ENCODE measurements at places on chromosomes 16 and 17.

GRCh38 chr16:50838885-50839284, 97.0 kb downstream of the CYLD start:
- DNase-seq, result no peak

DNA sequence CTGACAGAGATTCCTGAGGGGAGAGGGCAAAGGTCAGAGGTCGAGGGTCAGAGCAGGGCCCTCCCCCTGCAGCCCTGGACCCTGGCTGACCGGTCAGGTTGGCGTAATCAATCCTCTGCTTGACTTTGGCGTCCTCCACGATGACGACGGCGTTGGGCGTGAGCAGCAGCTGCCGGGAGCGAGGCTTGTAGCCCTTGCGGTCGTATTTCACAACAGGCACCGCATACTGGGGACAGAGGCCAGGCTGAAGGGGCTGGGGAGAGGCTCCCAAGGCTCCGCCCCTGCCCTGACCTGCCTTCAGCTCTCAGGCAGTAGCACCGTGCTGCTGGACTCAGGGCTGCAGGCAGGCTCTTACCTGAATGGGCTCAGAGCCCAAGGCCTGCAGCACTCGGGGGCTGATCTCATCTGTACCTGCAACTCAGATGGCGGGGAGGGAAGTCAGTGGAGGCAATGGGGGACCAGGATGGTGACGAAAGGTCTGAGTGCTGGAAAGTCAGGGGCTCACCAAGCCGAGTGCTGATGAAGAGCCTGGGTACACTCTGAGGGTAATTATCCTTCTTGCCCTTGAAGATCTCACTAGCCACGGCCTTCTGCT, 12.0 kb upstream of the CRK start:
- no peak for DNase-seq

DNA sequence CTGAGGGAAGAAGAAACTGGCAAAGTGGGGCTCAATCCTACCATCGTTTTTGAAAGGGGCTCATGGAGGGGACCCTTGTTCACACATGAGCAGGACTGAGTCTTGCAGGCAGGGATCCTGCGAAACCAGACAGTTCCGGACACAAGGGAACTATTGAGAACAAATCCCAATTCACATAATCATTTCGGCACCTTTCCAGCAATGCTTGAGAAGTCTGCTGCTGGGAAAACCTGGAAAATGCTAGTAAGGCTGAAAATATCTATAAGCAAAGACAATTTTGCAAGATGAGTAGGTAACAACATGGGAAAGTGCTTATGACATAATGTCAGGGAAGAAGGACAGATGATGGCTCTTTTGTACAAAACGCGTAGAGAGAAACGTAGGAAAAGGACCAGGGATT, 52.1 kb upstream of the BPTF start:
- DNase-seq, result no peak

DNA sequence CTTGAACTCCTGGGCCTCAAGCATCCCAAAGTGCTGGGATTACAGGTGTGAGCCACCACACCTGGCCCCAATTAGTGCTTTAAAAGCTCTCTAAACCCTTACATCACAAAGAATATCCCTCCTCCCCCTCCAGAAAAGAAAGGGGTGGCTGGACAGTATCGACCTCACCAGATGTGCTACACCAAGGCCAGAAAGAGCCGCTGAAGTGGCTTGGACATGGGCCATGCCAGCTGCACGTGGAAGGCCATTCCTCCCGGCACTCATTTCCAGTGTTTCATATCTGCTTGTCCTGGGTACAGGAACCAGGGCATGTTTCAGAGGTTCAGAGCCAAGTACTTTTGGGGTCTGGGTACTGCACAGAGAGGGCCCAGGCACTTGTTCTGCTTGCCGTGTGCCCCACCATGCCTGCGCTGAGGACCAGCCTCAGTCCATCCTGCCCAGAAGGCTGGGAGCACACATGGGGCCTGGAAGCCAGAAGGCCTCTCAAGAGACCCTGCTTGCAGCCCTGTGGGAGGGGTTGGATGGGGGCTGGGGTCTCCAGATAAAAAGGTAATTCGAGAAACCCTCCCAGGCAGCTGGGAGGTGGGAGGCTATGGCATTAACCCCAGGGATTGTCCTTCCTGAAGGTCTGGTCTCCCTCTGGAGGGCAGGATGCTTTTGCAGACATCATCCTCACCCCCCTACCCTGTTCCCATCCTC, 3.5 kb upstream of the SRRM2 start:
- DNase-seq, result no peak

- DNase-seq, result no peak
These were observed 415.7 kb upstream of the RBFOX1 start for GRCh38 chr16:6916946-6917345.

- DNase-seq, result no peak
These were observed 98.7 kb upstream of the SDK2 start for GRCh38 chr17:73742948-73743381.

GRCh38 chr16:55875273-55875672, at the start of gene CES5A:
Gene CES5A, minus strand, starts transcription at chr16:55875373. Its CDS starts 152 bp downstream, at chr16:55875221.
- DNase-seq, result no peak

- no peak for DNase-seq
These were observed 215.9 kb downstream of the CPPED1 start for GRCh38 chr16:12587646-12588277.

- no peak for DNase-seq
These were observed 679.4 kb downstream of the TOX3 start for GRCh38 chr16:51867386-51868065.

DNA sequence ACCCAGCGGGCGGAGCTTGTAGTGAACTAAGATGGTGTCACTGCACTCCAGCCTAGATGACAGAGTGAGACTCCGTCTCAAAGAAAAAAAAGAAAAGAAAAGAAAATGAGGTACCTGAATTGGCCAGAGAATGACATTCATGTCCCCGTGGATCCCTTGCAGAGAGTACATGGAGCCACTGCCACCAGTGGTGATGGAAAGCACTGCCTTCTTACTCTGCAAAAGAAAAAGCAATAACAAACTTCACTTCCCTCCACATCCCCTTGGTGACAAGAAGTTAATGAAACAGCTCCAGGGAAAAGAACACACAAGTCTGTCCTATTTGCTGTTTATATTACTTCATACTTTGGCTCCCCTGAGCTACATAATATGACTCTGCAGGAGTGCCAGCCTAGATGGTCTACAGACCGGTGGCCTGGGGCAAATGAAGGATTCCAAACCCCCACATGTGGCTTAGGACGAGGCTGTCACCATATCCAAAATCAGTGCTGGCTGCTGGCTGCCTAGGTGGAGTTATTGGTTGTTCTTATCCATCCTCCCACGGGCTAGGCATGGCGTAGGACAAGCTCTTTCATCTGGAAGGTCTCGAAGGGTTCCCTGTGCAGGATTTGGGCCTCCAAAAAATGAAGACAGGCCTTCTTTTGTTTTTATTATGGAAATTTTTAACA, 13.3 kb downstream of the NQO1 start:
- DNase-seq, result no peak

DNA sequence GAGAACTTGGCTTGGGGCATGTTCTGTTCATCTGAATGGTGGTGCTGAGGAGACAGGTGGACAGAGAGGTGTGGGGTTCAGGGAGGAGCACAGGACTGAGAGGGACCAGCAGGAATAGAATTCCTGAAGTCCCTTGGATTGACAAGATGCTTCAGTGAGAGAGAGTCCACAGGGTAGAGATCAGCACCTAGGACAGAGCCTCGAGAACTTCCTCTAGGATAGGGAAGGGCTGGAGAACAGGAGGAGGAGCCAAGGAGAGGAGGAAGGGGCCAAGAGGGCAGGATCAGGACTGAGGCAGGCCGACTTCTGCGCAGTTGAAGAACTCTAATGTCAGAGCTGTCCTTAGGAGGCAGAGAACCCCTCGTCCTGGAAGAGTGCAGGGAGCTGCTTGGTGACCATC, 138.4 kb downstream of the PRKCB start:
- no peak for DNase-seq

- no peak for DNase-seq
These were observed 12.8 kb upstream of the AKAP1 start for GRCh38 chr17:57071991-57072944.

DNA sequence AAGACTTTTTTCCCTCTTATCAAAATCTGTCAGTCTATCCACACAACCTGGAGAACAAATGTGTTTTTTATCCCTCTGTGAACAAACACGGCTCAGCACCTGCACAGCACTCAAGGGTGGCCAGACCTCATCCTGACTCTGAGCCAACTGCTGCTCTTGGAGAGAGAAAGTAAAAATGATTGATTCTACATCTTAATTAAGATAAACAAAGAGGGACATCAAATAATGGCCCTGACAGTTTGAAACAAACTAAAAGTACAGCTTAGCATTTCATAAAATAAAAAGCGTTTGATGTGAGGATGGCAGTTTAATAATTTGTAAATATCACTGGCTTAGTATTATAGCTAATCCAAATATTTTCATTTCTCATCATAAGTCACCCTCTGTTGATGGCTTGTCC, 106.2 kb downstream of the SNX11 start:
- DNase-seq, result no peak

DNA sequence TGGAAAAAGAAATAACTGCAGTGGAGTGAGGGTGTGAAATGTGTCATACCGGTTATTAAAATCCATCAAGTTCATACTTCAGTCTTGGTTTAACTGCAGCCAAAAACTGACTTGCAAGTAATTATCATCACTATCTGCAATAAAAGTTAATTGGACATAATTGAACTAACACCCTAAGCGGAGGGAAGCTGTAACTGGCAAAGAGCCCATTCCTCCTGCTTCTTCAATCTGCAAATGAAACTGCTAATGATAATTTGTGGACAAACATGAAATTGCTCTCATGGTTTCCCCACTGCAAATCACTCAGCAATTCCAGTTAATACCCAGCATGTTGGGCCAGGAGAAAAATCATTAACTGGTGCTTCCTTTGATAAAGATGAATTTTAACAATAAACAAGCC, 46.5 kb downstream of the FAM222B start:
- no peak for DNase-seq

DNA sequence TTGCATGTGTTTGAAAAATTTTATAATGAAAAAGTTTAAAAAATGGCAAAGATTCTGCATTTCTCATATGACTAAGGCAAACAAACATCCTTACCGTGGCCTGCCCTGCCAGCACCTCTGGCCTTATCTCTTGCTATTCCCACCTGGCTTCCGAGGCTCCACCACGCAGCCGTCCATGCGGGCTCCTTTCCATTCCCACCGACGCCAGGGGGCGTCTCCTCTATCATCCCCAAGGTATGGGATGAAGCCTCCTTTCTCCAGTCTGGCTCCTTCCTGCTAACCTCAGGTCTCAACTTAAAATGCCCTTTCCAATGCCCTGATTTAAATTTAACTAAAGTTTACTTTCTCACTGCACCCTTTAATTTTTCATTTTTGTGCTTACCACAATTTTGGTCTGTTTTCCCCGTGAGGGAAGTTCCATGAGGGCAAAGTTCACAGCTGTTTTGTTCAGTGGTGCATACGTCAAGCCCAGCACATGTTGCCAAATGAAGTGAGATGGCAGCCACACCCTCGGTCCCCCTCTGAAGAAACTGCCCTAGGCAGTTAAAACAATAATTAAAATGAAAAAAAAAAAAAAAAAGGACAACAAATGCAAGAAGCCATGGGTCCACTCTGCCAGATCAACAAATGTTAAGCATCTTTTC, 13.3 kb upstream of the SDK2 start:
- no peak for DNase-seq

- DNase-seq, result no peak
These were observed 15.5 kb downstream of the MMP15 start for GRCh38 chr16:58040945-58041627.

DNA sequence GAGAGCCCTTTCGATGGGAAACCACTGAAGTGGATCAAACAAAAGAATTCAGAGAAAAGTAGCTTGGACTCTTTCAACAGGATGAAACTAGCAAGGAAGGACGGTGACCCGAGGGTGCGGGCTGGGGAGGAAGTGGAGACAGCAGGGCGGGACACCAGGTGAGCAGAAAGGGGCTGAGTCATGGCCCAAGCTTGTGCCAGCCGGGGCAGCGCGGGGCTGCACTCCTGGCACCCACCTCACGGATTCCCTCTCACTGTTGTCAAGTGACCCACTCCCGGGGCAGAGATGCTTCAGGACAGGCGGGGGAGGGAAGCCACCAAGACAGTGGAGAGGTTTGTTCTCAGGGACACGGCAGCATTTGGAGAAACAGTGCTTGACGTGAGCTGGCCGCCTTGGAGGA, 10.7 kb upstream of the RNF222 start:
- no peak for DNase-seq

GRCh38 chr16:31183432-31184428, 3.8 kb downstream of the FUS start:
- DNase-seq, result no peak

DNA sequence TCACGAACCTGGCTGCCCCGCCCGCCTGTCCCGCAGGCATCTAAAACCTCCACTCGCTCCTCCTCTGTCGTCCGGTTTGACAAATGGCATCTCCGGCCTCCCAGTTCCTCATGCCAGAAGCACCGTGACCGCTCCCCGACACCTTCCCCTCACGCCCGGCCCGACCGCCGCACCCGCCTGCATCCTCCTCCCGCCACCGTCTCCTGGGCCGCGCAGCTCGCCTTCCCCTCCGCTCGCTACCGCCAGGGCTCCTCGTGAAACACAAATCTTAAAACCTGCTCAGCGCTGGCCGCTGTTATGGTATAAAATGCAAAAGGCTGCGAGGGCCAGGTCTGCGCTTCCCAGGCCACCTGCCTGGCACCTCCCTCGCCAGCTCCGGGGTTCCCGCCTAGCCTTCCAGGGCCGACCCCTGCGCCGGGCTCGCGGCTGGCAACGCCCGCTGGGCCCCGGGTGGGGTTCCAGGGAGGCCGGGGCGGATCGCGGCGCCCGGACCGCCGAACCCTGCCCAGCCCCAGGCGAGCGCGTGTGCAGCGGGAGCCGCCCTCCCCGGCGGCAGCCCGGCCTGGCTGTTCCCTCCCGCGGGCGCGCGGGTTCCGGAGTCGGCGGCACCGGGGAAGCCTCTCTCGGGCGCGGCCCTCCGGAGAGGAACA, 488 bp downstream of the SPSB3 start:
- DNase-seq, result no peak

DNA sequence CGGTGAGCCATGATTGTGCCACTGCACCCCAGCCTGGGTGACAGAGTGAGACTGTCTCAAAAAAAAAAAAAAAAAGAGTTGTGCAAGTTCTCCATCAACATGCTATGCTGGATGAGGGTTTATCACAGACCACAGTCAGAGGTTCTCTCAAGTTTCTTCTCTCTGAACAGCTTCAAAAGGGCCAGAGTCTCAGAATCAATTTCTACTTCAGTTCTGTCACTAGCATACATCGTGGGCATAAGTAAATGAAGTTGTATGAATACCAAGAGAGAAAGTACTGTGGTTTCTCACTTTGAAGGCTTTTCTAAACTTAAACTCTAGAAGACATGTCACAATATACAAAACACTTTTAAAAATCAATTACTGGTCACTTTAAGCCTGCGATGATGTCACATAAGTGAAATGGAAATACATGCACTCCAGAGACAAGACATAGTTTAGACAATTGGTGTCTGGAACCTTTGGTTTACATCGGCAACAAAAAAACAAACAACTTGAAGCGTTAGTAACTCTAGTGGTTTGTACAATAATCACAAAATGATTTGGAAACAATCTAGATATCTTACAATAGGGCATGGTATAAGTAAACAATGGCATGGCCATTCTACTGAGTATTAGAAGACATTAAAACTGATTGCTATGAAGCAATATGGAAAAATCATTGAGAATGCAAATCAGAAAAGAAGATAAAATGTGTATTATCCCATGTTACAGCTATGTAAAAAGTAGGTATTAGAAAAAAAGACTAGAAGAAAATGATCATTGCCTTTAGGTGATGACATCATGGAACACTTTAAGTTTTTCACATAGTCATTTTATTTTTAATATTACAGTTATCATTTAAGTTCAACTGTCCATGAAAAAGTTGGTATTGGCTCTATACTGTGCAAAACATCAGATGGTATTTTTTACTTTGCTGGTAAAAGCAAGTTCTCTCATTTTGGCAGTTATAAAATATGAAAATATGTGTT, 232.3 kb downstream of the ZFHX3 start:
- no peak for DNase-seq

GRCh38 chr16:81796035-81796434, 16.9 kb downstream of the PLCG2 start:
- DNase-seq, result no peak

Data from brain microvascular endothelial cell (primary cell).